ENCODE measurements at places on chromosomes 5 and 9. TPM values are rescaled to one million over a fixed set of nuclear protein-coding genes. Genes with fewer than 3 reads are reported as not detected.

- DNase-seq, result no peak
- no peak overlapping the region for H3K27ac ChIP-seq
- H3K27me3 ChIP-seq, result no peaks in the 10 kb centered on the region
- H3K36me3 ChIP-seq, result no peaks in the 10 kb centered on the region
- H3K4me3 ChIP-seq, result no peak overlapping the region
These were observed 20.8 kb upstream of the SEMA4D start for GRCh38 chr9:89518466-89519365.

- no peak for DNase-seq
- H3K4me1 ChIP-seq, result peaks cover 20% of the 10 kb centered on the region
- no peaks in the 10 kb centered on the region for H3K36me3 ChIP-seq
- H3K27me3 ChIP-seq, result no peaks in the 10 kb centered on the region
These were observed 16.3 kb upstream of the SPINK4 start for GRCh38 chr9:33223696-33224095.

The SAPCD2 gene
- total RNA-seq, result 2.7 TPM

GRCh38 chr9:96777426-96777864, 442 bp downstream of the ZNF510 start:
- peak overlapping the region; percentile 60 for H3K4me3 ChIP-seq
- peak overlapping the region; percentile 60 for H3K27ac ChIP-seq
- H3K36me3 ChIP-seq, result no peaks in the 10 kb centered on the region
- no peak for DNase-seq
- H3K4me1 ChIP-seq, result peaks cover 26% of the 10 kb centered on the region

DNA sequence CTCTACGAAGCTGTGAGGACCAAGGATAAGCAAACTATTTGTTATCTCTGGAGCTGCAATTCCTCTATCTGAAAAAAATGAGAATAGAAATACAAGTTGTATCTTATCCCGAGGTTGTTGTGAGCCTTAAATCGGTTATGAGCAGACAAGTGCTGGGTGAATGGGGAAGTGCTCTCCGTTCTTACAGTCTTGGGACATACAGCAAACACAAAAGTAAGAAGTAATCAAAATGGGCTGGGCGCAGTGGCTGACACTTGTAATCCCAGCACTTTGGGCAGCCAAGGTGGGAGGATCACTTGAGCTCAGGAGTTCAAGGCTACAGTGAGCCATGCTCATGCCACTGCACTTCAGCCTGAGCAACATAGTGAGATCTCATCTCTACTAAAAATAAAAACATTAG, 31.7 kb downstream of the ITK start:
- no peak overlapping the region for H3K27ac ChIP-seq
- H3K36me3 ChIP-seq, result no peaks in the 10 kb centered on the region
- no peaks in the 10 kb centered on the region for H3K27me3 ChIP-seq
- DNase-seq, result no peak
- no peaks in the 10 kb centered on the region for H3K4me1 ChIP-seq

DNA sequence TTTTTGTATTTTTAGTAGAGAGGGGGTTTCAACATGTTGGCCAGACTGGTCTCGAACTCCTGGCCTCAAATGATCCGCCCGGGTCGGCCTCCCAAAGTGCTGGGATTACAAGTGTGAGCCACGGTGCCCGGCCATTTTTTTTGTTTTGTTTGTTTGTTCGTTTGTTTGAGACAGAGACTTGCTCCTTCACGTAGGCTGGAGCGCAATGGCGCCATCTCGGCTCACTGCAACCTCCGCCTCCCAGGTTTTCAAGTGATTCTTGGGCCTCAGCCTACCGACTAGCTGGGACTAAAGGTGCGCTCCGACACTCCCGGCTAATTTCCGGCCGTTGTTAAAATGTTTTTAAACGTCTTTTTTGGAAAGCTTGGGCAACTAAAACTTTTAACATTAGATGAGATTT, 54.0 kb downstream of the SHOC1 start:
- H3K4me1 ChIP-seq, result no peaks in the 10 kb centered on the region
- no peaks in the 10 kb centered on the region for H3K27me3 ChIP-seq
- no peaks in the 10 kb centered on the region for H3K36me3 ChIP-seq
- no peak overlapping the region for H3K27ac ChIP-seq
- DNase-seq, result no peak

- no peak overlapping the region for H3K4me3 ChIP-seq
- H3K4me1 ChIP-seq, result peaks cover 25% of the 10 kb centered on the region
- DNase-seq, result no peak
- H3K36me3 ChIP-seq, result no peaks in the 10 kb centered on the region
These were observed 84.3 kb upstream of the COL5A1 start for GRCh38 chr9:134557331-134557730.

- no peaks in the 10 kb centered on the region for H3K36me3 ChIP-seq
- peaks cover 2% of the 10 kb centered on the region for H3K4me1 ChIP-seq
- no peak for DNase-seq
- no peaks in the 10 kb centered on the region for H3K27me3 ChIP-seq
These were observed 105.3 kb upstream of the LRRTM2 start for GRCh38 chr5:138980441-138980840.

- no peak overlapping the region for H3K27ac ChIP-seq
- no peaks in the 10 kb centered on the region for H3K27me3 ChIP-seq
- H3K4me3 ChIP-seq, result no peak overlapping the region
- DNase-seq, result no peak
- no peaks in the 10 kb centered on the region for H3K4me1 ChIP-seq
These were observed 69.8 kb upstream of the CNTLN start for GRCh38 chr9:17065062-17065461.

The CER1 gene
- not detected for total RNA-seq

DNA sequence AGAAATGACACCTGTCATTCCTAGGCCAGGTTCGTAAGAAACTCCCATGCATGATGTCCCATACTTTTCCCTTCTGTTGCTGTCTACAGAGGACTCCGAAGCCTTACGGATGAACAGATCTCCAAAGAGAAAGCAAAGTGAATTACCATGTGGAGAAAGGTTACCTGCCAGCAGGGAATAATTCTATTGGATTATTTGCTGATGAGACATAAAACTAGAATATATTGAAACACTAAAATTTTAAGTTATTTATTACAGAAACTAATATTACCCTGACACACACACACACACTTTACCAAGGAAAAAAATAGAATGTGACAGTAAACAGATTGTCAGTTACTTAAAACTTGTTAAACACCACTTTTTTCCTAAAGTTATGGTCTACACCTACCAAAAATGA, 452.7 kb upstream of the DAB2 start:
- no peaks in the 10 kb centered on the region for H3K27me3 ChIP-seq
- no peak for DNase-seq
- no peak overlapping the region for H3K4me3 ChIP-seq
- H3K27ac ChIP-seq, result no peak overlapping the region
- no peaks in the 10 kb centered on the region for H3K4me1 ChIP-seq

The PCSK1 gene
- 1.7 TPM for total RNA-seq

- H3K4me3 ChIP-seq, result no peak overlapping the region
- no peaks in the 10 kb centered on the region for H3K36me3 ChIP-seq
- H3K27me3 ChIP-seq, result no peaks in the 10 kb centered on the region
- H3K4me1 ChIP-seq, result peaks cover 32% of the 10 kb centered on the region
These were observed 5.9 kb downstream of the ZCCHC7 start for GRCh38 chr9:37126214-37126788.

- H3K4me3 ChIP-seq, result no peak overlapping the region
- DNase-seq, result no peak
- no peak overlapping the region for H3K27ac ChIP-seq
- no peaks in the 10 kb centered on the region for H3K27me3 ChIP-seq
These were observed 55.4 kb upstream of the PPP3R2 start for GRCh38 chr9:101650142-101650541.

The STPG3 gene
- total RNA-seq, result not detected

The GLDC gene
- total RNA-seq, result 0.49 TPM

The RGMB gene
- 39.0 TPM for total RNA-seq

DNA sequence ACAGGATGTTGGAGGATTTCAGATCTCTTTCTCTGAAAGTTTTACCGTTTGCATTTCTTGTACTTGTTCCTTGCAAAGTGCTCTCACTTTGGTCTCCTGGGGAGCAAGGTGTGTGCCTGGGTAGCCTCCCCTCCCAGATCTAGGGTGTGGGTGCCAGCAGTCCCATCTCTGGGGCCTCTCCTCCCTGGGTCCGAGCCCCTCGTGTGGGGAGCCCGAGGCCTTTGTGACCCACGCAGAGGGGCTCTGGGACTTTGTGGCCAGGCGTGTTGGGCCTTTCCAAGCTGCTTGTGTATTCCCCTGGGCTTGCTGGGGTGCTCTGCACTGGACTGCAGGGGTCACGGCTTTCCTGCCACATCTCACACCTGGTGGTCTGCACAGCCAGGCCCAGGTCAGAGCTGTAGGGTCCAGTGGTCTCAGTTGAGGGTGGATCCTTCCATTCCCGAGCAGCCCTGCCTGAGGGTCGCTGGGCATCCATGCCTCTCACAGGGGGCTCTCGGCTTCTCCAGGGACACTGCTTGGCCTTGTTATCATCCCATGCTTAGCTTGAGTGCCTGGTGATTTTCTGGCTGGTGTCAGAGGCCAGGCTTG, 96.3 kb downstream of the CACNA1B start:
- H3K4me1 ChIP-seq, result no peaks in the 10 kb centered on the region
- H3K36me3 ChIP-seq, result no peaks in the 10 kb centered on the region
- H3K4me3 ChIP-seq, result no peak overlapping the region
- no peak for DNase-seq
- H3K27me3 ChIP-seq, result no peaks in the 10 kb centered on the region
- H3K27ac ChIP-seq, result no peak overlapping the region

The CARTPT gene
- total RNA-seq, result not detected

- H3K4me3 ChIP-seq, result no peak overlapping the region
- H3K36me3 ChIP-seq, result no peaks in the 10 kb centered on the region
- H3K27me3 ChIP-seq, result no peaks in the 10 kb centered on the region
- DNase-seq, result no peak
These were observed 38.7 kb upstream of the UBTD2 start for GRCh38 chr5:172322028-172322965.

DNA sequence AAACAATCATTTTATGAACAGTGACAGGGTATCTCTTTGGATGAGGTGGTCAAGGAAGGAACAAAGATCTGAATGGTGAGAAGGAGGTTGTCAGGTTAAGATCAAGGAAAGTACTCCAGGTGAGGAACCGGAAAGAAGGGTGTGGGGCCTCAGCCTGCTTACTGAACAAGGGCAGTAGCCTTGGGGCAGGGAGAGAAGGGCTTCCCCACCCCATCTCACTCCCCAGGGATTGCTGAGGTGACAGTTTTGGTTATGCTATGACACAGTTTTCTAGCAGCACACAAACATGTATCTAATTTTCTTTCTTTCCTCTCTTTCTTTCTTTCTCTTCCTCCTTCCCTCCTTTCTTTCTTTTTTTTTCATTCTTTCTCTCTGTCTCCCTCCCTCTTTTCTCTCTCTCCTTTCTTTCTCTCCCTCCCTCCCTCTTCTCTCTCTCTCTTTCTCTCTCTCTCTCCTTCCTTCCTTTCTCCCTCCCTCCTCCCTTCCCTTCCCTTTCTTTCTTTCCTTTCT, 4.1 kb upstream of the HDHD3 start:
- no peaks in the 10 kb centered on the region for H3K27me3 ChIP-seq
- peaks cover 10% of the 10 kb centered on the region for H3K4me1 ChIP-seq
- no peaks in the 10 kb centered on the region for H3K36me3 ChIP-seq

DNA sequence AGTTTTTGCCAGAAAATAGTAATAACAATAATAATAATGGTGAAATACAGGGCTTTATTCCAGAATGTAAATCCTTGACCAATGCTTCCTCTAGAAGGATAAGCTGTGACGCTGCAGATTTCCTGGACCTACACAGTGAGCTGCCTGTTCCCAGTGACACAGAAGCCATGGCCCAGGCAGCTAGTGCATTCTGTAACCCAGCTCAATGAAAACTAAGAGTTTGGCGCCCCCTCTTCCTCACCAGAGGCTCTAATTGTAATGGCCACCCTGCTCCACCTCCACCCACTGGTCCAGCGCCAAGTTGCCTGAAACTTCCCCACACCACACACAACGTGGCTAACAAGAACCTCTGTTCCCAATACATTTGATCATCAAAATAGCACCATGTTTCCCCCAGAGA, 248.1 kb downstream of the CETN3 start:
- H3K27ac ChIP-seq, result no peak overlapping the region
- no peak for DNase-seq
- no peaks in the 10 kb centered on the region for H3K27me3 ChIP-seq
- no peaks in the 10 kb centered on the region for H3K4me1 ChIP-seq
- no peak overlapping the region for H3K4me3 ChIP-seq

DNA sequence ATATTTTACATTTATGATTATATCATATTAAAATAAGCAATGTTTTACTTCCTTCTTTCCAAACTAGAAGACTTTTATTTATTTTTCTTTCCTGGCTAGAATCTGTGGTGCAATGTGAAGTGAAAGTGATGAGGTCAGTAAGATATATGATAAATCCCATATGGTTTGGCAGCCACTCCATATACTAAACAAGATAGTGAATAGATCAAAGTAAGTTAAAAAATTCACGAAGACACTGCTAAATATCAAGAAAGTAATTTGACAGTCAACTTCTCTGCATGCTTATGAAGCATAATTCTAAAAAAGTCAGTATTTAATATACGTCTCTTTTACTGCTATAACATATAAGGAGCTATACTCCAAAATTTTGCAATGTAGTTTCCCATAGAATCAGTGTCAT, 972.8 kb downstream of the DTWD2 start:
- H3K4me3 ChIP-seq, result no peak overlapping the region
- H3K27me3 ChIP-seq, result no peaks in the 10 kb centered on the region
- DNase-seq, result no peak
- no peaks in the 10 kb centered on the region for H3K36me3 ChIP-seq
- no peak overlapping the region for H3K27ac ChIP-seq
- no peaks in the 10 kb centered on the region for H3K4me1 ChIP-seq

The PCDHGB7 gene
- total RNA-seq, result 14.2 TPM

The SLC25A2 gene
- not detected for total RNA-seq

GRCh38 chr5:40479939-40480338, 199.8 kb upstream of the PTGER4 start:
- H3K27me3 ChIP-seq, result no peaks in the 10 kb centered on the region
- no peak for DNase-seq
- H3K4me3 ChIP-seq, result no peak overlapping the region
- no peaks in the 10 kb centered on the region for H3K36me3 ChIP-seq
- H3K27ac ChIP-seq, result no peak overlapping the region

The SPATA31D4 gene
- not detected for total RNA-seq

Measured in vagina (tissue), 2 donors.